Renal cortex interstitium (tissue), 15 donors: ENCODE measurements at places on chromosomes 2 and 18.

DNA sequence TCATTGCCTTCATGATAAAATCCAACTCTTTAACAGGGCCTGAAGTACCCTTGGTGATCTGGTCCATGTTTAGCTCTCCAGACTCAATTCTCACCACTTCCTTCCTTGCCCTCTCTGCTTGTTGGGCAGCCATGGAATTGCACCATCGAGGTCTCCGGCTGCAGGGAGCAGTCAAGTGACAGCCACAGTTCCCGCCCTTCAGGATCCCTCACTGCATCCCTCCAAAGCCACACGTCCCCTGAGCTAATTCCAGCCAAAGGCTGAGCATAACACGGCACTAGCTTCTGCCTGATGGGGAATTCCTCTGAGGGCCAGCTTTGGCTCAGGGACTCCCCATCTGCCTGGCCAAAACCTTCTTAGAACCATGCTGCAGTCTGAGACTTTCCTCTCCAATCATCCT lies 47.4 kb upstream of the SLC1A4 start:
- DNase-seq = no peak

GRCh38 chr2:5782103-5782502 lies 89.9 kb downstream of the SOX11 start:
- DNase-seq = no peak

- no peak for DNase-seq
Measured at GRCh38 chr2:53131416-53131815, 636.2 kb upstream of the CHAC2 start.

- DNase-seq = no peak
Measured at GRCh38 chr2:149019768-149020167, 18.7 kb upstream of the LYPD6B start.

GRCh38 chr2:205025580-205026240 lies 480.4 kb downstream of the PARD3B start:
- DNase-seq = no peak

GRCh38 chr2:120402508-120402907 lies 56.6 kb downstream of the INHBB start:
- DNase-seq = no peak

DNA sequence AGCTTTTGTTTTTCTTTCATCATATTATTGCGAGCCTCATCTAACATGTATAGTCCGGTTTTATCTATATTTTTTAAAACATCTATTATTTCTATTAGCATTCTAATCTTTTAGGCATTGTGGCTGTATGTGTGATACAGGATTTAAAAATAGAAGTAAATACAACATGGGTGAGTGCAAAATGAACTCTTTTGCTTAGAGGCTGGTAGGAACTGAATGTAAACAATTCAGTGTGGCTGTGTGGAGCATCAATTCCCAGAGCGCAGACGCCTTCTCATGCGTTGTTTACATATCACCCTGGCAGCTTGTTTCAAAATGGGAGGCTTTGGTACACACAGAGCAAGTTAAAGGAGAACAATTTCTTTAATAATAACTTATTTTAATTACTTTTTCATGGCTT lies 836 bp downstream of the DTNA start:
- DNase-seq = no peak

GRCh38 chr18:10319026-10319425 lies 135.4 kb upstream of the APCDD1 start:
- no peak for DNase-seq

DNA sequence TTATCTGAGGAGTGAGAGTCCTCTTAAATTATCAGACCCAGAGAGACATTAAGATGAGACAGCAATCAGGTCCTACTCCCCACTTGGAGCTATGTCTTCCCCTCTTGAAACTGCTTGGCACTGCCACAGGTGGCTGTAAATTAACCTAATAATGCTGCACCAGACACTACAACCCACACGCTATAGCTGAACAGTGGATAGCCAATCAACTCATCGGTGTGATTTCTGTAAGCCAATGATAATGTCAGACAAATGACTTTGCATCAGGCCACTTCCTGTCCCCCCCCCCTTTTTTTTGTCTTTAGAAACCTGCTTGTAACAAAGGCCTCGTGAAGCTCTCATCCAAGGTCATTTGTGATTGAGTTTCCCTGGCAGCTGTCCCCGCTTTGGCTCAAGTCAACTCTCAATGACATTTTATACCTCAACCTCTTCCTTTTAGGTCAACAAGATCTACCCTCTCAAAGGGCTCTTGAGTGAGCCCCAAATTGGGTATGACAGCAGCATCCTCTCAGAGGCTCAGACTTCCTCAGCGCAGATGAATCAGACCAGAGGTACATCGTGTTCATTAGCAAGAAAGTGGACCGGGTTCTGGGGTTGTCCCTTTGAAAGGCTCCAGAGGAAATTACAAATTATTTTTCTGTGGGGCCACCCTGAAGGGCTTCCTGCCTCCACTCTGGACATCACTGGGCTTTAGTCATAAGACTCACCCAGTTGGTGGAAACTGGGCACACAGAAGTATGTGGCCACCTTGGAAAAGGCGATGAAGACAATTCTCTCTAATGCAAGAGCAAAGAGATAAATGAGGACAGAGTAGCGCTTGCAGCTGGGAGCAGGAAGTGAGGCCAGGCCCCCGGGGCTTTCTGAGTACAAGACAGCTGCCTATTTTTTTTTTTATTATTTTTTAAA lies 73.6 kb downstream of the COPS8 start:
- DNase-seq = no peak

- no peak for DNase-seq
Measured at GRCh38 chr18:79595876-79596374, 83.7 kb upstream of the CTDP1 start.

GRCh38 chr2:43748333-43748732 lies 25.5 kb upstream of the DYNC2LI1 start:
- no peak for DNase-seq

GRCh38 chr2:127425540-127426490 lies 7.6 kb downstream of the PROC start:
- no peak for DNase-seq

- no peak for DNase-seq
Measured at GRCh38 chr2:15782009-15782751, 158.2 kb upstream of the MYCN start.

DNA sequence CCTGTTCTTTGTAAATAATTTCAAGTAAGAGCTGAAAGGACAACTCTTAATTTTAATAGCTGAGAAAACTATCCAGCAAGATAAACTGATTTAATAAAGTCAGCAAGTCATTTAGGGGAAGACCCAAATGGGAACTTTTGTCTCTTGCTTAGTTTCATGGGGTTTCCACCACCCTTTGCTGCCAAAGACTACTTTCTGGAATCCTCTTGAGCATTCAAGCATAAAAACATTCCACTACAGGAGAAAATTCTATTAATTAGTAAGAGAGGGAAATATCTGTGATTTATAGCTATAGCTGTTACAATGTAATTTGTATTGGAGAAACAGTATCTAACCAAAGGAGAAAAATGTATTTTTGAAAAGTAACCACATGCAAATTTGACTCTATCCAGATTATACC lies 20.6 kb downstream of the EFEMP1 start:
- DNase-seq = no peak

- peak; percentile 60 for DNase-seq
Measured at GRCh38 chr2:94996305-94997100, 29.0 kb upstream of the MAL start.

DNA sequence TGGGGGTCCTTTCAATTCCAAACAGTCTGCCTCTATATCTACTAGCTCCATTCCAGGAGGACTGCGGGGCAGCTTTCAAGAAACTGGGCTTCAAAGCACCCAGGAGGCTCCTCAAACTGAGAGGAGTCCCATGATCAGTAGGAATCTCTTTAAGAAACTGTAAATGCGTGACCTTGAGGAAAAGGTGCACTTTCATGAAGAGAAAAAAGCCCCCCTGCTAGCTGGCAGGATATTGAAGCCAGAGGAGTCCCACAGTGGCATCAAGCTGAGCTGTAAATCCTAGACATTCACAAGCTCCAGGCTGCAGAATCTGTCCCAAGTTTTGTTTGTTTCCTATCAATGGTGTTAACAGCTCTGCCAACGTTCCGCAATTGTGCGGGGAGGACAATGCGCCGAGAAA lies 790.1 kb downstream of the SLC4A3 start:
- no peak for DNase-seq

DNA sequence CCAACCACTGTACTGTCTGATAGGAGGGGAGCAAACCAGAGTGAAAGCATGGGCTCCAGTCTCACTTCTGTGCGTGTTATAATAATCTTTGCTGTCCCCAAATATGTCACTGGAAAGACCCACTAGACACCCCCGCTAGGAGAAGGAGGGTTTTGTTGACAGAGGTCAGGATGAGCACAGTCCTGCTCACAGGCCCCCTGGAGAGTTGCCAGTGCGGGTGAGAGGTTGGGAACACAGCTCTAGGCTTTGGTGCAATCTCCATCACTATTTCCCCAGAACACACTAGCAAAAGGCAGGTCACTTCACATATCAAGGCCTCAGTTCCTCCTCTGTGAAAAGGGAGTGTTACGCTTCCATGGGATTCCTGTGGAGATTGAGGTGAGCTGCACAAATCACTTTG lies 9.7 kb downstream of the XDH start:
- DNase-seq = no peak

GRCh38 chr18:35005963-35006577 lies 35.1 kb upstream of the MAPRE2 start:
- DNase-seq = peak; percentile 50
